ENCODE measurements at places on chromosomes 11 and 22.

DNA sequence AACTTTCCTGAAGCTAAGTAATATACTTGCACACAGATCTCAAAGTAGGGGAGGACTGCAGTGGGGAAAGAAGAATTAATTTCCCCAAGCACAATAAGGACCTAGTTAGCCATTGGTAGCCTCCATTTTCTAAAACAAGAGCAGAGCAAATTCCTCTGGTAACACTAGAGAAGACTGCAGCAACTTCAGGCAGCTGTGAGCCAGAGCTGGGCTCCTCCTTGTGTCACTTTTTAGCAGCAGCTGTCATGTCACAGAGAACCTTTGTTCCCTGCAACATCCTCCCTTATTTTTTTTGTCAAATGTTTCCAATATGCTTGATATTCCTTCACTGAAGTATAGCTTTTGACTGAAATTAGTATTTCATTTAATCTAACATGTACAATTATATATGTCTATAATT is 54.4 kb downstream of the RRAS2 start:
- DNase-seq = no peak

DNA sequence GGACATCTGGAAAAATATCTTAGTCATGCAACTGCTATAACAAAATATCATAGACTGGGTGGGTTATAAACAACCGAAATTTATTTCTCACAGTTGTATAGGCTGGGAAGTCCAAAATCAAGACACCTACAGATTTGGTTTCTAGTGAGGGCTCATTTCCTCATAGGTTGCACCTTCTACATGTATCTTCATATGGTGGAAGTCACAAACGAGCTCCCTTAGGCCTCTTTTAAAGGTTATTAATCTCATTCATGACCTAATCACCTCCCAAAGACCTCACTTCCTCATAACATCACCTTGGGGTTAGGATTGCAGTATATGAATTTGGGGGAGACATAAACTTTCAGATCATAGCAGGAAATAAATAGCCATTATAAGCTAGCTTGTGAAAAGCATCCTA is 85.2 kb downstream of the INTS4 start:
- DNase-seq = no peak

DNA sequence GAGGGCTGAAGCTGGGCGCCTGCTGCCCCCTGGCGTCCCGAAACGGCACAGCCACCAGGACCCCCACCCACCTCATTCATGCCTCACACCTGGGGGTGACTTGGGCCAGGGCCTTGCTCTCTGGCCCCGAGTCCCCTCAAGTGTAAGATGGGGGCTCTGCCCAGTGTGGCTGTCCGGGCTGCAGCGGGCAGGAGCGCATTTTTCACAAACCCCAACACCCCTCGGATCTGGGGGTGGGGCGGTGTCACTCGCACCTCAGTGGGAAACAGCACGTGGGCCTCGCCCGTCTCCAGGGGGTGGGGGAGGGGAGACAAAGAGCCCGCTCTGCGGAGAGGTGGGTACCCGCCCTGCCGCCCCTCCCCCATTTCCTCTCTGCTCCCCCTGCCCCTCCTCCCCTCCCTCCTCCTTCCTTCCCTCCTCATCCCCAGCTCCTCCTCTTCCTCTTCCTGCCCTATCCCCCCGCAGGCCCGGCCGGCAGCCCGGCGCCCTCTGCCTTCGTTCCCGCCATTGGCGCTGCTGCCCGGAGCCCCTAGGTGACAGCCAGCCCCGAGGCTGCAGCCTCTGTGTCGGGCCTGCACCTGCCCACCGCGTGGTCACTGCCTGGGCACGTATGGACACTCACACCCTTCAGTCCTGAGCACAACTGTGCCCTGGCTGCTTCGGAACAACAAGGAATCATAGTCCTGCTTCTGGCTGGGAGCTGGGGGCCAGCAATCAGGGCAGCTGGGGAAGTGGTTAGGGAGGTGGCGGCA is 6.8 kb upstream of the CDKN1C start:
- peak; percentile 60 for DNase-seq

DNA sequence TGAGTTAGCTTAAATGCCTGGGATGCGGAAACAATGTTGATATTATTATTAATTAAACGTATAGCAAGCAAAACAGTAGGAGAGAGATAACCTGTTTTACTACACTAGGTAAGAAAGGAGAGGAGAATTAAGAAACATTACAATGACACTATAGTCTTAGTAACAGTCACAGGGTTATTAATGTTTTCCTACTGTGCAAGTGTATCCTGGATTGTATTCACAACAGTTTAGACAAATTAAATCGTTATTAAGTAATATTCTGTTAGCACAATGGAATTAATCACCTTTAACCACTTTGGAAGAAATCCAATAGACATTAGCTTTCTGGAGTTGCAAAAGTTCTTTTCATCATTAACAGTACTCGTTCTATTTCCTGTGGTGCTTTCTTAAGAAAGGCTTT is 3.4 kb downstream of the FAM181B start:
- DNase-seq = no peak

- DNase-seq = peak; percentile 35
Measured at GRCh38 chr11:109123816-109124787, 297.9 kb upstream of the C11orf87 start.

- no peak for DNase-seq
Measured at GRCh38 chr11:123080015-123080414, 18.1 kb upstream of the HSPA8 start.

DNA sequence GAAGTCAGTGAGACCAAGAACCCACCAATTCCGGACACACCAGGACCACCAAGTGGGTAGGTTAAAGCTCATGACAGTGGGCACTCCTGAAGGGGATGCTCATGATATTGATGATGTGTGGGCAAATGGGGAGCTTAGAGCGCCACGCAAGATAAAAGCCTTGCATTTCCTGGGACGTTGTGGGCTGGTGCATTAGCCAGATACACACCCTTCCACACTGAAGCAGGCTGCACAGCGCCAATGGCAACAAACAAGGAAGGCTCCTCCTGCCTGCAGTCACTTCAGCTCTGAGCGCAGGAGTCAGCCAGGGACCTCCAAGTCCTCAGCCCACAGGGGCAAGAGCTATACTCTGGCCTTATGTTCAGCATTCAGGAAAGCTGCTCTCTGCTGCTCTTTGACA is 20.6 kb downstream of the TMEM218 start:
- no peak for DNase-seq

- DNase-seq = no peak
Measured at GRCh38 chr11:3200388-3201111, 18.1 kb downstream of the MRGPRG start.

- no peak for DNase-seq
Measured at GRCh38 chr22:22423681-22424080, 84.9 kb downstream of the ZNF280B start.

DNA sequence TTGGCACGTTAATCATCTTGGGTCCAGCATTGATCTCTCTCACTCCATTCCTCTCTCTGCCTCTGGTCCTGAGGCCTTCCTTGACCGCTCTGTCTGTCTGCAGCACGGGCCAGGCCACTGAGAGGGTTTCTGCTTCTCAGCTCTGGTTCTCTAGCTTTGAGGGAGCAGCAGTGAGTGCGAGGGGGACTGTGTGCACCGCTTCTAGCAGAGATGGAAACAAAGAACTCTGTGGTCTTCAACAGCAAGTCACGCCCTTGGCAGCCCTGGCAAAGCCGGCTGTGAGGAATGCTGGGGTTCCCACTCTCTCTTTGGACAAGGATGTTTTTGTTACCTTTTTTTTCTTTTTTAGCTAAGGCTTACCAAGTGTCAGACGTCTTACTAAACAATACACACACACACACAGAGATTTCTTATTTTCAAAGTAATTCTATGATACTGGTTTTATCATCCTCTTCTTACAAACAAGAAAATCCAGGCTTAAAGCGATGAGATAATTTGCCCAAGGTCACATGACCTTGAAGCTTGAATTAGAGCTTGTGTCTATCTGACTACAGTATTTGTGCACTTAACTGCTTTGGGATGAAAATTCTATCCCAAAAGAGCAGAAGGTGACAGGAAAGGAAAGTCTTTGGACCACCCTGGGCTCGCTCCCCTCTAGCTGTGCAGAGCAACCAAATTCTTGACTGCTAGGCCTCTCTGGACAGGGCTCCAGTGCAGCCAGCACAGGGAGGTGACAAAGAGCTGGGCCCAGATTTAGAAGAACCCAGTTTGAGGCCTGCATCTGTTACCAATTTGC is 293.2 kb downstream of the NTM start:
- DNase-seq = no peak
